Activated CD8-positive, alpha-beta memory T cell treated with anti-CD3 and anti-CD28 coated beads for 1 hour (primary cell): ENCODE measurements at places on chromosomes 4 and X.

DNA sequence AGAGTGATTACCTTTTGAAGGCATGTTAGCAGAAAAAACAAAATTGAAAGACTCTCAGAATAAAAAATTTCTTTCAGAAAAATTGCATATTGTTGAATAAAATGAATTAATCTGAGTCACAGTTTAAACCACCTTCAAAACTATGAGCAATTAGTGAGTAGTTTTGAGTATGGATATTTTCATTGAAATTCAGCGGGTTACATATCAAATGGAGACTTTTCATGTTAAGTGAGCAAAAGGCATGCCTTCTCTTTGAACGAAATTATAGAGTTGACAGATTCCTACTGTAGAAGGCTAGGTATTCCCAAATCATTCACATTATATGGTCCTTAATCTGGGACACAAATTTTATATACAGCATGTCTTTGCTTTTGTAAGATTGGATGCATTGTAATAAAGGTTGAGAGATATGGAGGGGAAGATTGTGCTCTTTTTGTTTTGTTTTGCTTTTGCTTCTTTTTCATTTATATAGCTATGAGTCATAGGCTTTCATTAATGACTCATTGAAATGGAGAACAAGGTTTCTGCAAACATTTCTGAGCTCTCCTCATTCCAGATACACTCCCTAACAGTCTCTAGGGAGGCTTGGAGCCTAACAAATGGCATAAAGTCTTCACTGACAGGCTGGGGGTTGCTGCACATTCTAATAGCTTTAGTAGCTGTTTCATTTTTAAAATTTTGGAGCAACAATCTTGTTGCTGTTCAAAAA is 21.6 kb downstream of the PCDH18 start:
- DNase-seq, result no peak

DNA sequence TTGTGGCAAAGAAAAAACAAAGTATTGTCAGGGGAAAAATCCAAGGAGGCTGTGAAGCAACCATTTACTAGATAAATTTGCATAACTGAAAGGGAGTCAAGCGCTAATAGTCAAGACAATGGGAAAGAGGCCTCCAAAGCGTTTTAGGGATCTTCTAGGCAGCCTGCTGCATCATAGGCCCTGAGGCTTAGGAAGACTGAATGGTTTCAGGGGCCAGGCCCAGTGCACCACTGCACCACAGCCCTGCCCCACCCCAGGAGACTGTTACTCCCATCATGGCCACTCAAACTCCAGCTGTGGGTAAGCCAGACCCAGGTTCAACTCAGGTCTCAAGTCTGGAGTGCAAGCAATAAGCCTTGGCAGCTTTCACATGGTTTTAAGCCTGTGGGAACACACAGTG is 362.9 kb downstream of the SH3BGRL start:
- DNase-seq, result no peak

DNA sequence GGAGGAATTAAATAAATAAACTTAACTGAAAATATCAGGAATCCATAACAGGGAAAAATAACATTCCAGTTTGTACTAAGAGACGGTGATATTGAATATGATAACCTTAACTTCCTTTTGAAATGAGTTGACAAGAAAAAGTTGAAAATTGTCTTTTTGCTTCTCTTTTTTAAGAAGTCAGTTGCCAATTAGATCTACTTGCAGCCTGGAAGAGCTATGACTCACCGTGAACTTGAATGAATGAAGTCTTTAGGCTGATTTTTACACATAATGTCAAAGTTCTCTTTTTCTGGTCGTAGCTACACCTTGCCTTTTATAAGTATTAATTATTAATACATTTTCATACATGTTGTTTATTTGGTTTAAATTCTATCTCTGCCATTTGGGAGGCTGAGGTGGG is 94.4 kb upstream of the HPGD start:
- DNase-seq, result no peak

DNA sequence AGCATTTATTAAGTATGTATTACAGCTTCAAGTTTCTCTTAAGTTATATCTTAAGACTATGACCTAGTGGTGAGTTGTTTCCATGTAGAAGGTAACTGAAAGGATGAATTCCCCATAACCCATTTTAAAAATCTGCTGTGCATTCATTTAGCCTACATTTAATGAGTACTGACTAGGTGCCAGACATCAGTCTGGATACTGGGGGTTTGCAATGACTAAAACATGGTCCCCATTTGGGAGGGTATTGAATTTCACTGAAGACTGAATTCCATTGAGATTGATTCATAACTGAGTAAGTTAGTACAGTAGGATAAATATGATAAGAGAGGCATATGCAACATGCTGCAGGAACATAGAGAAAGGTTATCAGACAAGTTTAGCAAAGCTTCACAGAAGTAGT is 241.5 kb downstream of the FRAS1 start:
- DNase-seq, result no peak

- DNase-seq, result no peak
These were observed 629.7 kb downstream of the STIM2 start for GRCh38 chr4:27490315-27490714.

- no peak for DNase-seq
These were observed 235.3 kb downstream of the GPAT3 start for GRCh38 chr4:83771113-83771705.
